ENCODE measurements at places on chromosomes 2 and 18.

DNA sequence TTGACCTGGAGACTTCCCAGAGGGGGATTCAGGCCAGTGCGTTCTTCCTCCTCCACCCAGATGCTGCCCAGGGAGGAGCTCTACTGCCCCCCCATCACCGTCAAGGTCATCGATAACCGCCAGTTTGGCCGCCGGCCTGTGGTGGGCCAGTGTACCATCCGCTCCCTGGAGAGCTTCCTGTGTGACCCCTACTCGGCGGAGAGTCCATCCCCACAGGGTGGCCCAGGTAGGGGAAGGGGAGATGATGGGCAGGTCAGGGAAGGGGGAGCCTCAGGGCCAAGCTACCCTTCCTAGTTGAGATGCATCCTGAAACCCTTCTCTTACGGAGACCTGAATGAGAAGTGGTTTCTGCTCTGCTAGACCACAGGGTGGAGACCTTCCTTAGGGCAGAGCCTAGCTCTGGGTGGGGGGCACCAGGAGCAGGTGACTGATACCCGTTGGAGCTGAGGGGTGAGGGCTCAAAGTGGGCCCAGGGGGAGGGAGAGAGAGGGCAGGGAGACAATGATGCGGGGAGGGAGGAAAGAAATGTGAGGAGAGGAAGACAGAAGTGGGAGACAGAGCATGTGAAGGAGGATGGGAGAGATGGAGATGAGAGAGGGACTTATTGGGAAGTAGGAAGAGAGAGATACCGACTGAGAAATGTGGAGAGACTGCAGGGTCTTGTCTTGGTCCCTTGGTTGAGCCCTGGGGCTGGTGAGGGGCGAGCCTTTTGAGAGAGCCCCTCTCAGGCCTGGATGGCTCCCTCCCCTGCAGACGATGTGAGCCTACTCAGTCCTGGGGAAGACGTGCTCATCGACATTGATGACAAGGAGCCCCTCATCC, 159.4 kb downstream of the DYSF start:
- no peak for DNase-seq

GRCh38 chr2:176101842-176102241, 2.2 kb downstream of the HOXD12 start:
- no peak for DNase-seq

- DNase-seq: no peak
Observed at GRCh38 chr2:198220763-198221610, 416.6 kb downstream of the PLCL1 start.

DNA sequence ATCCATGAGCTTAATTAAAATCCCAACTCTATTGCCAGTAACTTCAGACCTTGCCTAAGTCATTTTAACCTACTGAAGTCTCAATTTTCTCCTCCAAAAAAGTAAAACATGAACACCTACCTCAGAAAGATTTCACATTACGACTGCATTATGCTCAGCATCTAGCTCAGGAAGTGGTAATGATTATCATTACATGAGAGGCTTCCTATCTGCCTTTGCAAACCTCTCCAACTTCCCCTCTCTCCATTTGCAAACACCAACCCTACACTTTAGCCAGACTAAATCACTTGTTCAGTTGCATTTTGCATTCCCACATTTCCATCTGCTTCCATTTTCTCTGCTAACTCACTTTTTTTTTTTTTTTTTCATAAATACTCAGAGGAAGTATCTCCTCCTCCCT, 6.8 kb downstream of the SLC38A11 start:
- no peak for DNase-seq

- DNase-seq: no peak
Observed at GRCh38 chr18:62554061-62554815, 31.4 kb downstream of the ZCCHC2 start.

DNA sequence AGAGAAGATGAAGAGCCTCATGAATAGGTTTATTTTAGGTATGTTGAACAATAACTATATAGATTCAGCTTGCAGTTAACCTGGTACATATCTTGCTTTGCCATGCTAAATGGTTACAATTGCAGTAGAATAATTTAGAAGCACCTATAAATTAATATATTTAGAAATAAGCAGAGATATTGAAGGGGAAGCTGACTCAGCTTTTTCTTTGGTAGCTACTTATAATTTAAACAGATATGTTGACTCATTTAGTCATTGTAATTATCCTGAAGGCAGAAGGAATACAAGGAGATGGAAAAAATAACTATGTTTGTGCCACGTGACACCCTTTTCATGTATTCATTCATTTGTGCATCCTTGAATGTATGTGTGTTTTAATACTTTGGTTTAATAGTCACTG, 755.5 kb downstream of the SUCLG1 start:
- no peak for DNase-seq

DNA sequence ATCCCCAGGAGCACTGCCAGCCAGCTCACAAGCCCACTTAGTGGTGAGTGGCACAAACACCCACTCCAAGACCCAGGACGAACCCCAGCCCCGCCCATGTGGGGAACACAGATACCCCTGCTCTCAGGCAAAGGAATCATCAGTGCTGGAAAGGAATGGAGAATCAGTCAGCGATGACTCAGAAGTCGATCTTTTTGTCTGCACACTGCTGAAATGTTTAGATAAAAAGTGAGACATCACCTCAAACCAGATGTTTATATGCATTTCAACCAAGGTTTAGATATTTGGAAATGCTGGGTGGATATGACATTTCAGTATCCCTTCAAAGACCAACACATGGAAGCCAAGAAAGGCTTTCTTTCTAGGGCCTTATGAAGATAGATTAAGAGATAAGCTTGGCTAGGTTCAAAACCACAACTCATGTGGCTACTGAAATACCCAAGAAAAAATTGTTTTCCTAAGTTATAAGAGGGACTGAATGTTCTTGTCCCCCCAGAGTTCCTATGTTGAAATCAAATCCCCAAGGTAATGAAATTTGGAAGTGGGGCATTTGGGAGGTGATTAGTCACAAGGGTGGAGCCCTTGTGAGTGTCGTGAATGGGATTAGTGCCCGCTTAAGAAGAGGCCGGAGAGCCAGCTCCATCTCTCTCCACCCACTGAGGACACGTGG, 43.7 kb downstream of the POU3F3 start:
- no peak for DNase-seq

- DNase-seq: no peak
Observed at GRCh38 chr2:227870710-227871374, 589 bp upstream of the DAW1 start.

DNA sequence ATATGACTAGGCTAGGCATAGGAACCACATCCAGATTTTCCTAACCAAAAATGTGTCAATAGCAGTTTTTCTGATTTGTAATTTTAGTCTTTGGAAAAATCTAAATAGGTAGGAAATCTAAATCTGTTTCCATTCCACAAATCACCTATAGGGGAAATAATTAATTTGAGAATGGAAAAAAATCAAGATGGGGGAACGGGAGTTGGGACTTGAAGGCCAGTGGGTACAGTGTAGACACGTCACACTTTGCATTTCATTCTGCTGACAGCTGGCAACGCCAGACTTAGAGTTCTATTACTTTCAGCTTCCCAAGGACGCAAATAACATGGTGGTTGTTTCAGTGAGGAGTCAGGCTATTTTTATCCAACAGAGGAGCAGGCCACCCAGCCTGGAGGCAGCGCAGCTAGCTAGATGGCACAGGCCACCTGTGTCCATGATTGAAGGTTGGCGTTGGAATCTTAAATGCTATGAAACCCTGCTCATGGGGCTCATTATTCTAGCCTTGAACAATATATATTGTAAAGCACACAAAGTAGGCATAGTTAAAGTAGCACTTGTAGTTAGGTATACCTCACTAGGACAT, 23.4 kb downstream of the HNRNPA3 start:
- no peak for DNase-seq

- DNase-seq: no peak
Observed at GRCh38 chr2:73418343-73418742, 32.7 kb downstream of the ALMS1 start.

GRCh38 chr2:224986477-224986876, 55.8 kb downstream of the DOCK10 start:
- no peak for DNase-seq

GRCh38 chr18:74251297-74252038, 40.3 kb downstream of the CYB5A start:
- no peak for DNase-seq

DNA sequence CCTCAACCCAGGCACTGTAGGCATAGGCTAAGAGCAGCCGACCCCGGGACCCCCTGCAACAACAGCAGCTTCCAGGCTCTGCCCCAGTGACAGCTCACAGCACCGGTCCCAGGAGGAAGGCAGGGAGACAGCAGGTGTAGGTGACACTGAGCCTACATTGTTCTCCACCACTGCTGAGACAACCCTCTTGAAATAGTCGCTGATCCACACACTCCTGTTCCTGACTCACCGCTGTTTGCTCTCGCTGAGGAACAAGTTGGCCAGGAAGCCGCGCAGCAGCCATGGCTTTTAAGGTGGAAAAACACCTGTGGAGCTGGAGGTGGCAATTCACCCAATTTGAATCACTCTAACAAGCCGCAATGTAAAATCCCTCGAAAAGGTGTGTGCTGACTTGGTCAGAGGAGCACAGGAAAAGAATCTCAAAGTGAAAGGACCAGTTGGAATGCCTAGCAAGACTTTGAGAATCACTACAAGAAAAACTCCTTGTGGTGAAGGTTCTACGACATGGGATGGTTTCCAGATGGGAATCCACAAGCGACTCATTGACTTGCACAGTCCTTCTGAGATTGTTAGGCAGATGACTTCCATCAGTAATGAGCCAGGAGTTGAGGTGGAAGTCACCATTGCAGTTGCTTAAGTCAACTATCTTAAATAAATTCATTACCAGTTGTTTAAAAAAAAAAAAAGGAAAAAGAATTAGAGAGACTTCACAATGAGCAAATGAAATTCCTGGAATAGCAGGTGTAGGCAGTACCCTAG, 167.5 kb downstream of the ARL4C start:
- no peak for DNase-seq

DNA sequence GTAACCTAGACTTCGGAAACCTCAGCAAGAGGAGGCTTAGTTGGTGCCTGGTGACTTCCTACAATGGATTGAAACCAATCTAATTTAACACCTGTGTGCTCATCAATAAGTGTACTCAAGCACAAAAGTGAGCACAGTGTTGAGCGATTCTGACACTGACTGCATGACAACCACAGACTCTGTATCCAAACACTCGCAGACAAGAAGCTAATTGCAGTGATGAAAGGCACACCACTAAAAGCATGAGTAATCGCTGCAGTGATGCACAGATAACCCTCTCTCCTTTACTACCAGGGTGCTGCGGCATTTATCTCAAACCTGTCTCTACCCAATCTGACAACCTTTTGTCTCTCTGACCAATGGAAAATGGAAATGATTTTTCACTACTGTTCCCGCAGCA, 168.1 kb downstream of the AFF3 start:
- no peak for DNase-seq

DNA sequence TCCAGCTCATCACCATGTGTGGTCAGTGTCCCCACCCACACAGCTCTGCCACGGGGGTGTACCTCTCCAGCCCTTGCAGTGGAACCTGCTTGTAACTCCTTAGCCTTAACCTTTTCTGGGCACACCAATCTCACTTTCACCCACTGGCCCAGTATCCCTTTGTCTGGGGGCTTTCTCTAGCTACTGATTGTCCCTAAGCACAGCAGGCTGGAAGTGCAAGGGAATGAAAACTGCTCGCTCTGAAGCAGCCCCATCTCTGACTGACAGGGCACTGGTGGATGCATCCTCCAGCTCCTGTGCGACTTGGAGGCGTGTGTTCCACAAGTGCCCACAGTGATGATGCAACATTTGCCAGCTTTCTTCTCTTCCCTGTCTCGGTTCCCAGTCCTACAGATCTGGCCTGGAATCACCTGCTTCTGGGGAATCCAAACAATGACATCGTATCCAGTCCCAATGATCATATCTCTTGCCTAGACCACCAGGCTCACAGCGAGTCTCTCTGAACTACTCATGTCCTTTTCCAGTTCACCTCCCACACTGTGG, 33.6 kb downstream of the SCTR start:
- no peak for DNase-seq

GRCh38 chr2:79831961-79832360, 319.1 kb downstream of the CTNNA2 start:
- DNase-seq: no peak

- no peak for DNase-seq
Observed at GRCh38 chr18:54229421-54230059, 5.1 kb upstream of the MBD2 start.

- no peak for DNase-seq
Observed at GRCh38 chr2:54680397-54681041, 42.9 kb upstream of the EML6 start.

GRCh38 chr2:223587301-223587700, 14.9 kb downstream of the SCG2 start:
- no peak for DNase-seq

DNA sequence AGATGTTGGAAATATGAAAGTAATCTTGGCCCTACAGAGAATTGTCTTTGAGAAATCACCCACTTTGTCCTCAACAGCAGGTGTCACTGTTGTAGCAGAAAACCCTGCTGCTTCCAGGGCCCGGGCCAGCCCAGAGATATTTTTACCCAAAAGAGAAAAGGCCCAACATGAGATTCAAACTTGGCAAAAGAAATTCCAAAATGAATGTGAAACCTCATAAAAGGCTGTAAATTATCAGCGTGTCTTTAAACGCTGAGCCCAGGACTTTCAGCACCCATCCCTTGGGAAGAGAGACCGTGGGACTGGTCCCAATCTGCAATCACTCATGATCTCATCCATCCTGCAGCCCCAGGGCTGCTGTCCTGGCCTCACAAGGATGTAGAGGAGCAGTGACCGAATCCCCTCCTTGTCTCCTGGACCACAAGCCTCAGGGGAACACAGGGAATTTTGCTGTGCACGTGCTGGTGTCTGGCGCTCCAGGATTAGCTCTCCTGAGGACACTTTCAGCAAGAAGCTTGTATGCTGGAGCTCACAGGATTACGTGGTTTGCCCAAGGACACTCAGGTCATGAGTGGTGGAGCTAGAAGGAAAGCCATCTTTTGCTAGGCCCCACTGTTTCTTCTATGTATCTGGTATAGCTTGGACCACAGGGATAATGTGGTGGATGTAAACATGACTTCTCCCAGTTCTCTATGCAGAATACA, 202.1 kb downstream of the RNF144A start:
- peak; percentile 42 for DNase-seq

GRCh38 chr2:118723394-118723793, 124.1 kb downstream of the EN1 start:
- no peak for DNase-seq

DNA sequence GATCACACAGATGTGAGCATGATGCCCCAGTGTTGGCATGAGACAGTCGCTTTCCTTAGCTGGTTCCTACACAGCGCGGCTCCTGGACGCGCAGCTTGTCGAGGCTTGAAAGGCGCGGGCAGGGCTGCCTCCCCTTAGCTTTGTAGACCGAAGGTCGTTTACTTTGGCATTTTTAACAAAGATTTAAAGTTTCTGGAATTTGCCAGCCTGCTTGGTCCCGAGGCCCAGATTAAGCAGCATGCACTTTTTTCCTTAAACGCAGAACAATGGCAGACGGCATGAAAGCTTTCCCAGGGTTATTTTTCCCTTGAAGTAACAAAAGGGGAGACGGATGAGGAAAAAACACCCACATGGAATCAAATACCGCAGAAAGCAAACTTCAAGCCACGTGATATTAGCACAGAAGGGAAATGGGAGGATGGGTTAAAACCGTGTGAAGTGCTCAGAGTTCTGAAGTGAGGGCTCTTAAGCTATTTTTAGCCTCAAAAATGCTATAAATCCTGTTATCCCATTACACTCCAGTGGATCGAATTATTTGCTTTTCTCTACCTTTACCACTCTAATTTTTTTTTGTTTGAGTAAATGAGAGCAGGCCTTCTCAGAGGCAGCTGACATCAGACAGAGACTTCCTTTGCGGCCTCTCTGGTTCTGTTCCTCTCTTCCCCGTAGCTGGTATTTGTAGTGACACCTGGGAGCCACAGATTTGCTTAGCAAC, 55.7 kb downstream of the NPAS2 start:
- no peak for DNase-seq

Data from HuH-7 (cell line).